Activated CD4-positive, CD25-positive, alpha-beta regulatory T cell treated with anti-CD3 and anti-CD28 coated beads, Interleukin-2, amount 50 U/mL, for 16 hours (primary cell): ENCODE measurements at places on chromosomes 4 and X.

DNA sequence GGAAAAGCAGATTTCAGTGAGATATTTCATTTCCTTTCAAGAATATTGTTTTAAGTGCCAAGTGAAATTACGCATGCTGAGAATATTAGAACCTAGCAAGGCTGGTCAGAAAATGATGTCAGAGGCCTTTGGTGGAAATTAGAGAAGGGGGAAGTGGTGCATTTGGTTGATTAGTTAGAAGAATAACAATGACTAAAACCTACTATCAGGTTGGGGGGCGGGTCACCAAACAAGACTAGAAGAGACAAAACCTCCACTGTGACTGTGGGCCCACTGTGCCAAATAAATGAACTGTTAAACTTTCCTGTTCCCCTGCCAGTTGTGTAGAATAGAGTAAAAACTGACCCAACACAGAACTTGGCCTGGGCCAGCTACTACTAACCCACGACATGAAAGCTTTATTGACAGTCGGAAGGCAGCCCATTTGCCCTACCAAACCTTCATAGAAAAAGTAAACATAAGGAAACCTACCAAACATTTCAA is 2.9 kb downstream of the RAPGEF2 start:
- no peak for DNase-seq

- no peak for DNase-seq
Measured at GRCh38 chr4:86092684-86093083, 267.2 kb downstream of the MAPK10 start.

DNA sequence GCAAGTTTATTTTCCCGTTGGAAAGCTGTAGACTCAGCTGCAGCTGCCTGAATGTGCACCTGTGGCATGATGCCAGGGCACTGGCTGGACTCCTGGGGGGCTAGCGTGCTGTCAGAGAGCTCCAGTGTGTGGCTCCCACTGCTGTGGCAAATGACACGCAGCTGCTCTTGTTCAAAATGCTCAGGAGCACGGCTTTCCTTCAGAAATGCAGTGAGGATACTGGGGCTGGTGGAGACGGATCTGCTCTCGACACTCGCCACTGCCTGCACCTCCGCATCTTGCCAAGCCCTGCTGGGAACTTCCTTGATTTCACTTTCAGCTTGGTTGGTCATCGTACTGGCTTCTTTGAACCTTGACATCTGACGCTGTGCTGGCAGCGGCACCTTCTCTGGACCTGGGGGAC is 58.7 kb downstream of the GPRIN3 start:
- DNase-seq: no peak

DNA sequence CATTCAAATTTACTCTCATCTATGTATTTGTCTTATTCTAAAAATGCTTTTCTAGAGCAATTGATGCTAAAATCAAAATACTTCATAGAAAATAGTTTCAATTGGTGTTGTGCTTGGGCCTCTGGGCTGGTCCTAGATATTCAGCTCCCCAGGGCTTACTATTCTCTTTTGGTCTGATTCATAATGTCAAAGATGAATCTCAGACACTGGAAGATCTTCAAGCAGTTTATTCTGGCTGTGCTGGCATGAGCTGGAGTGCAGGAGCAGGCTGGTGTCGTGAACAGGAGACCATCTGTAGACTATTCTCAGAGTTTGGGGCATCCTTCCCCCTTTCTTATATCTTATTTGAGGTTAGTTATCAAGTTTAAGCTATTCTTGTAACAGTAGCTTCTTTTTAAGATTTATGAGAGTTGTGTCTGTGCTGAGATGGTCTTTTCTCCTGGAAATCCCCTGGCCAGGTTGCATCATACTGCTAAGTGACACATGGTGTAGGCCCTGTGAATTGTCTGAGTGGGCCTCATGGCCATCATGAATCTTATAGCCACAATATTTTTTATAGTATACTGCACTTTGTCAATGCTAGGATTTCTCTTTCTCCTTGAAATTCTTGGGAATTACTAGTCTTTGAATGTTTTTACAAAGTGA is 1624.0 kb upstream of the IGFBP7 start:
- DNase-seq: no peak
